Fibroblast of villous mesenchyme (primary cell): ENCODE measurements at places on chromosomes 5 and 9. TPM values are rescaled to one million over a fixed set of nuclear protein-coding genes. Genes with fewer than 3 reads are reported as not detected.

UCK1 gene
- total RNA-seq: 20.6 and 28.5 TPM in 2 replicates

ADRA1B gene
- total RNA-seq: under 0.01 and 0.43 TPM in 2 replicates

TAF1L gene
- total RNA-seq: under 0.01 TPM in 1 of 2 replicates, not detected in the other

RMND5B gene
- total RNA-seq: 22.0 and 22.9 TPM in 2 replicates

DNA sequence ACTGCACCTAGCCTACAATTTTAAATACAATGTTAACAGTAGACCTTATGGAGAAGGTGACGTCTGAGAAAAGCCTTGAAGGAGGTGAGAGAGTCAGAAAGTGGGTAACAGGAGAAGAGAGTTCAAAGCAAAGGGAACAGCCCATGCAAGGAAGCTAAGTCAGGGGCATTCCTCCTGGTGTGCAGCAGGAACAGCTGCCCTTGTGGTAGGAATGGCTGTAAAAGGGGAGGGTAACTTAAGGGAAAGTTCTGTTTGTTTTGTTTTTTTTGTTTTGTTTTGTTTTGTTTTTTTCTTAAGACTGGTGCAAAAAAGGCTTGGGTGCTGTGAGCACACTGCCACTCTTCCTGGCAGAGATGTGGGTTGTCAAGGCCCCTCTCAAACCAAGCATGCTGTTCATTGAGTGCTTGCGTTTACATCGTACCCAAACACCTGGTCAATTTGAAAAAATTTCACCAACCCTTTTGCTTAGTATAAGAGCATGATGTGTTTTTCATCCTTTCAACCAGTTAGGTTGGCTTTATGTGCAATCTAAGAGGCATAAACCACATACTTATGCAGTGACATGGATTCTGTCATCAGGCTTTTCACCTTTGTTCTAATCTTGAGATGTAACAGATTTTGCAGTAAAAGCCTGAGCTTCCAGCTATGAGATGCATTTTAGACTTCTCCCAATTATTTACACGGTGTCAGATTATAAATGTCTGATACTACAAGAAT lies 279.7 kb downstream of the GLIS3 start:
- peak; percentile 67 for DNase-seq

GRCh38 chr9:76717613-76718012 lies 46.6 kb upstream of the PCA3 start:
- no peak for DNase-seq

GRCh38 chr5:68066277-68066955 lies 149.1 kb upstream of the PIK3R1 start:
- no peak for DNase-seq

DNA sequence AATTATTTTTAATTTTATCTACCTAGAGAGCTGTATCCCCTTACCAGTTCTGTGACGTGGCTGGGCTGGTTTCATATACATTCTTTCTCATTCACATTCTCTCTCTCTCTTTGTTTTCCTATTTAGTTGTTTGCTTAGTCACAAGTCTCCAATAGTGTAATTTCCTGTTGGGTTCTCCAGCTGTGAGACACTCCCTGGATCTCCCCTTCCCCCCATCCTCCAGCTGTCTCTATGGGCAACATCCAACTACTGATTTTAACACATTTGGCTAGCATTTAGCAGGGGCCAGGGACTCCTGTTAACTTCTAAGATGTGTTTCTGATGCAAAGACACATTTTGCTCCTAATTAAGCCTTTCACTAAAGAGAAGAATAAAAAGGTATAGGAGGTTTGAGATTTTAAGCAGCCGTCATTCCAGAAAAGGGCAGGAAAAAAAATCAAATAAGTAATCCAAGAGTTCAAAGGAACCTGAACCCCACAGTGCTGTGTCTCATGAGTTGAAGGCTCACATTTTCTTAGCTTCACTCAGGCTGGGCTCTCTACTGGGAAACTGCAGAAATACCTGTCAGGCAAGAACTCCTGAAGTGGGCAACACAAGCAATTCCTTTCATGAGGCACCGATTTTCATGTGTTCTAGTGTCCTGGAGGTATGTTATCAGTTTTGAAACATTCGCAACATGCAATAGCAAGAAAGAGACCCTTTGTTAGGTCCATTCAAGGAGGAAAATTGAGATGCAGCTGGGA lies 198.7 kb upstream of the C9orf72 start:
- DNase-seq: peak; percentile 44

GRCh38 chr9:81193362-81194339 lies 495.7 kb downstream of the TLE1 start:
- DNase-seq: peak; percentile 4
